ENCODE measurements at places on chromosomes 12 and 14.

DNA sequence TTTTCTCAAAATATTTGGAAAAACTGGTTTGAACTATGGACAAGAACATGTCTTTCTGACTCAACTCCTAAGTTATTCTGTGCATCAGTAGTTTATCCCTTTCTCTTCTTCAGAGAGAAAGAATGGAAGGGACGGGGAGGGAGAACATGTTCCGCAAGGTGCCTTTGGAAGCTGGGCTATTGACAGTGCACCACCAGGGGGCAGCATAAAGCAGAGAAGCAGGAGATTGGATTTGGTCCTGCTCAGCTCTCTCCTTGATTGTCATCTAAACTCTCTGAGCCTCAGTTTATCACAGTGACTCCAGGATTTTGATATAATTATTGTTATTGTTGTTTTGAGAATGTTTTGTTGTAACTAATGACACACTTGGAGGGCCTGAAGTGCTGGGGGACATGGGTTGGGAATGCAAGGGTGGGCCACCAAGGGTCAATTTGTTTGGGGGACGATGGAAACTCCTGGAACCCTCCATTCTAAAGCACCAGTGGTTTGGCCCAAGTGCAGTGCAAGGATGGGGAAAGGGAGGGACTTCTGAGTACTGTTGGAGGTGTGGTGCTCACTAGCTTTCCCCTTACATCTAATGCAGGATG is 45.3 kb upstream of the ANO6 start:
- DNase-seq, result peak; percentile 69

GRCh38 chr12:130147875-130148596 is 14.2 kb upstream of the FZD10 start:
- DNase-seq, result no peak

- DNase-seq, result no peak
These were observed 3.1 kb downstream of the CDH24 start for GRCh38 chr14:23054000-23054811.

- DNase-seq, result no peak
These were observed 248.1 kb downstream of the APAF1 start for GRCh38 chr12:98893126-98893674.

DNA sequence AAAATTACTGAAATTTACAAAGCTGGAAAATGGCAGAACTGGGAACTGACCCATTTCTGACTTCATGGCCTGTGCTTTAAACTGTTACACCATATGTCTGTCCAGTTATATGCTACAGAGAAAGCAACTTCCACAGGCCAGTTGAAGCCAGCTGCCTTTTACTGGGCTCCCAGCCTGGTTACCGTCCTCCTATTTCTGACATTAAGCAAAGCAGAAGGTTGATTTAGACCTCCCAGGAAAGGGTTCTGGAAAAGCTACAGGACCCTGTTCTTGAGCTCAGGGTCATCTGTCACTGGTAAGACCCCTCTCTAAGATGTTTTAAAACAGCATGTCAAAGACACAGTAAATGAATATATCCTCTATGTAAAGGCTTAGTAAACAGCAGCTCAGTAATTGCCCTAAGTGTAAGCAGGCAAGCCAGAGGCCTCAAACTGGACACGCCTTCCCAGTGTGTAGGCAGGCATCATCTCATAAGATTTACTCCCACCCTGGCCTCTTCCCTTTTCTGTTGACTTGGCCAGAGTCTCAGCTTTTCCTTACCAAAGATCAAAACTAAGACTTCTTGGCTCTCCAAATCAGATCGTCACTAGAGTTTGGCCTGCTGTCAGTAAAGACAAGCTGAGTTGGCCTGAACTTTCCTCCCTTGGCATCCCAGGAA is 55.4 kb upstream of the RNU6-8 start:
- no peak for DNase-seq

DNA sequence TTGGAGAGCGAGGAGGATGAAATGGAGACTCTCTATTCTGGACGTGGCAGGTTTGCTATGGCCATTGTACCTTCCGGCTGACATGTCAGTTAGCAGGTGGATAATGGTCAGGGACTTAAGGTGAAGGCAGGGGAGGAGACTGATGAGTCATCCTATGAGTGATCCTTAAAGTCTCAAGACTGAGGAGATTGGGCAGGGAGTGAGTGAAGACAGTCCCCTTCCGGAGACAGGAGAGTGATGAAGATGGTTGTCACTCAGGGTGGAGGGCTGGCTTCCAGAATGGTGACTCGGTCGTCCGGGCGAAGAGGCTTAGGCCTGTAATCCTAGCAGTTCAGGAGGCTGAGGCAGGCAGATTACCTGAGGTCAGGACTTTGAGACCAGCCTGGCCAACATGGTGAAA is 49.8 kb upstream of the CCDC63 start:
- no peak for DNase-seq

DNA sequence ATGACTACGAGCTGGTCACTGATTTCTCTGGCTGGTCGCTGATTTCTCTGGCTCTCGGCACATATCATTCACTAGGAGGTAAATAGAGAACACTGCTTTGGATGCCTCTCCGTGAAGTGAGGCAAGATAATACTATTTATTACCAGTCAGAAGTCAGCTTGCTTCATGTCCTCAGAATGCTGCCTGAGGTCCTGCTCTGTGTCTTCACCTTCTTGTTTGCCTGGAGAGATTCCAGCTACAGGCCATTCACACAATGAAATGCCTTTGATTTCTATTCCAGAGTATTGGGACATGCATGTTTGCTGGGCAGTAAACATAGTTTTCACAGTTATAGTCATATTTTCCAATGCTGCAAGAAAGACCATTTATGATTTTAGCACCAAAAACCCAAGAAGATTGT is 106.7 kb downstream of the AEBP2 start:
- DNase-seq, result no peak

- DNase-seq, result no peak
These were observed 96.1 kb downstream of the PPHLN1 start for GRCh38 chr12:42421844-42422779.

- DNase-seq, result no peak
These were observed 8.6 kb downstream of the WDR89 start for GRCh38 chr14:63632932-63633514.

DNA sequence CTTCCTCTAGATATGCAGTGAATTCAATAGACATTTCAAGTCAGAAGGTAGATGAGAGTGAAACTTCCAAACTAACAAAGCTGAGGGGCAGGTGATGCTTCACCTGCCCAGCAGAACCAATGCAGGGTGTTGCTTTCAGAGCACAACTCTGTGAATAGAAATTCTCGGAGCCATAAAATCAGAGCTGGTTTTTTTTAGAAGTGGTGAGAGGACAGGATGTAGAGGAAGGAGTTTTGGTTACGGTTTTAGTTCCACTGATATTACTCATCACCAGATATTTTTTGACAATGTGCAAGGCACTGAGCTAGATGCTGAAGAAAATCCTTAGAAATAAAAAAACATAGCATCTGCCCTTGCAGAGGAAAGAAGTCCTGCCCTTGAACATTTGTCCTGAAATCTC is 62.2 kb downstream of the BMP4 start:
- DNase-seq, result no peak

DNA sequence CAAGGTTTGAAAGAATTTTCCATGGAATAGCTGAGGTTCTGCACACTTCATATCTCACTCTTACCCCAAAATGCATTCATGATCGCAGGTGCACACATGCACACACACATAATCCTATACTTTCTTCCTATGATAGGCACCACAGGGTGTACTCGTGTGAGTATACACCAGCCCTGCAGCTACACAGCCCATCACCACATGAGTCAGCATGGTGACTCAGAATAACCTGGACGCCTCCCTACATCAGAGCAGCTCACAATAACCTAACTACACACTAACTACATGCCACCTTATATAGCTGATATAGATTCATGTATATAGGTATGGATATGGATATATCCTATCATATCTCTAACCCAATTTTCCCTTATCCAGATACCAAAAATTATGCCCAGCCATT is 850.2 kb upstream of the TMEM132C start:
- DNase-seq, result no peak

DNA sequence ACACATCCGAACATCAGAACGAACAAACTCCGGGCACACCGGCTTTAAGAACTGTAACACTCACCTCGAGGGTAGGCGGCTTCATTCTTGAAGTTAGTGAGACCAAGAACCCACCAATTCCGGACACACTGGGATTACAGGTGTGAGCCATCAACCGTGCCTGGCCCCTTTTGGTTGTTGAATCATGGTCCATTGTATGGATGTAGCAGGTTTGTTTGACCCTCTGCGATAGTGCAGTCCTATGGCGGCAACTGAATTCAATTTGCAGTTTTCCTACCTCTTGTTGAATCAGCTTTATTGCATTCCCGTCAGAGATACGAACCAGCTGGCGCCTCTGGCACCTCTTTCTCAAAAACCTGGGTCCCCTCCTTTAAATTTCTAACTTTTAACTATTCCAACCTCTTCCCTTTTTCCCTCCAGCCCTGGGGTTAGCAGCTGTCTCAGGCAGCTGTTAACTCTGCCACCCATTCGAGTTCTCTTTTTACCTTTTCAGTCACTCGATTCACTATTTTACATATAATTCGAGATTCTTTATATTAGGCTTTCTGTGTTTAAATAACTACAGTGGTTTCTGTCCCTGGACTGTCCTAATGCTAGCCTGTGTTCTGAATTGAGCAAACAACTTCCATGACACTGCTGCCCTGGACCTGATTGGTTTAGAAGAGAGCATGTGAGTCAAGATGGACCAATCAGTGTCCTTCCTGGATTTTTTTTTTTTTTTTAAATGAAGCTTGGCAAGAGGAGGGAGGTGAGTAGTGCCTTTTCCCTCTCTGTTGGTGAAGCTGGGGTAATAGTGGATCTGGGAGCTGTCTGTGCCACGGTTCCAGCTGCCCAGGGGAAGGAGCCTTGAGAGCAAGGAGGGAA is 261.5 kb downstream of the PCNX1 start:
- no peak for DNase-seq

- DNase-seq, result no peak
These were observed 163.1 kb upstream of the TMPO start for GRCh38 chr12:98352218-98352811.

- DNase-seq, result no peak
These were observed 4.1 kb upstream of the NCOR2 start for GRCh38 chr12:124571556-124571955.

GRCh38 chr12:109606320-109607028 is 32.9 kb downstream of the MVK start:
- no peak for DNase-seq

DNA sequence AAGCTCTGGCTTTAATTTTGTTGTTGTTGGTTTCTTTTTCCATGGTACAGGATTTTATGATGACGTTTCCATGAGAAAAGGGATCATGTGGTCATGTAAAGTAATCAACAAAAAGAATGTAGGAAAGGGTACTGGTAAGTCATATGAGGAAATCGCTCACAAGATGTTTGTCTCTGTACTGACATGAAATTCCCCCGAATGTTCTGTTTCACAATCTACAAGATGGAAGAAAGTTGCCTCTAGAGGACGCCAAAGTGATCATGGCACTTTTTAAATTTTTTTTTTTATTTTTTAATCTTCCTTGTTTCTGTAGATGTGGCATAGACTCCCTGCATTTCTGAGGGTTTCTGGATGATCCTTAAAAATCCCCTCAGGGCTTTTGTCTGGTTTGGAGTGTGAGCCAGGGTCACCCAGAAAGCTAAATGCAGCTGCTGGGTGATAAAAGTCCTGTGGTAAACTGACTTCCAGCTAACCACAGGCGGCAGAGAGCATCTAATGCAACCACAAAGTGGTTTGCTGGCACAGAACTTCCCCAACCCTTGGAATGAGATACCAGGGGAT is 393.5 kb downstream of the CCDC91 start:
- DNase-seq, result no peak

DNA sequence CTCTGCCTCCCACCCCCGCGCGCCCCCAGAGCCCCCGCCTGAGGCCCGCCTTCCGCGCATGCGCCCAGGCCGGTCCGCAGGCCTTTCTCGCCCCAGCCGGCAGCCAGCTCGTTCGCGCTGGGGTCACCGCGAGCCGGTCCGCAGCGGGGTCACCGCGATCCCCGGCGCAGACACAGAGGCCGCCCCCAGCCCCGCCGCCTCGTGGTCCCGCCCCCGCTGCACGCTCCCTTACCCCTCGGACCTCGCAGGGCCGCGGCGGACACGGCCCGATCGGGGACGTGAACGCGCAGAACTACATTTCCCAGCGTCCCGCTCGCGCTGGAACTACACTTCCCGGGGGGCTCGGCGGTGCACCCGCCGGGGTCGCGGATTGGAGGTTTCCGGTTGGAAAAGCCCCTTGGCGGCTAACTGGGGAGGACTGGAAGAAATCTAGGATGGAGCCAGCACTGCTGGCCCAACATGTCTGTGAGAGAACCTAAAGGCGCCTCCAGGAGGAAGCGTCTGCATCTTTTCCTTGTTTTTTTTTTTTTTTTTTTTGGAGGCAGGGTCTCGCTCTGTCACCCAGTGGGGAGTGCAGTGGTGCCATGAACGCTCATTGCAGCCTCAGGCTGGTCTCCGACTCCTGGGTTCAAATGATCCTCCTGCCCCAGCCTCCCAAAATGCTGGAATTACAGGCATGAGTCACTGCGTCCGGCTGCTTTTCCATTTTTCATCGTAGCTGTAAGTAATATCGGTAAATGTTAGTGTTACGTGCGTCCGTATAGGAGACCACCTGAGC is at the start of gene ZNF605:
TSS of gene ZNF605 (minus strand) at position 296 of the 778 bp plus-strand sequence. CDS start 10,671 bp downstream, outside the sequence.
- DNase-seq, result peak; percentile 71

GRCh38 chr12:16003460-16003859 is 92.3 kb downstream of the DERA start:
- no peak for DNase-seq

DNA sequence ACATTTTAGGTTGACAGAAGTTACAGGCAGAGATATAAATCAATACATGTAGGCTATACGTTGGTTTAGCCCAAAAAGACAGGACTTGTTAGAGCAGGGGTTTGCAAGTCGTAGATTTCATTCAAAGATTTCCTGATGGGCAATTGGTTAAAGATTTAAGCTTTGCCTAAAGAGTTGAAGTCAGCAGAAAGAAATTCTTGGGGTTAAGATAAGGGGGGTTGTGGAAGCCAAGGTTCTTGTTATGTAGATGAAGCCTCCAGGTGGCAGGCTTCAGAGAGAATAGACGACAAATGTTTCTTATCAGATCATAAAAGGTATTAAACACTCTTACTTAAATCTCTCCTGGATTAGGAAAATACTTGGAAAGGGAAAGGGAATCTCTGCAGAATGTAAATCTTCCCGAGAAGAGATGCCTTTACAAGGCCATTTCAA is 510.8 kb downstream of the TMTC2 start:
- no peak for DNase-seq

- no peak for DNase-seq
These were observed 427 bp upstream of the TMEM120B start for GRCh38 chr12:121712190-121712460.

- no peak for DNase-seq
These were observed 150.1 kb downstream of the SLC38A4 start for GRCh38 chr12:46675736-46676135.

All from activated naive CD8-positive, alpha-beta T cell treated with anti-CD3 and anti-CD28 coated beads, Interleukin-2, amount 50 U/mL, for 16 hours (primary cell).